ENCODE measurements at places on chromosomes 12 and 14.

DNA sequence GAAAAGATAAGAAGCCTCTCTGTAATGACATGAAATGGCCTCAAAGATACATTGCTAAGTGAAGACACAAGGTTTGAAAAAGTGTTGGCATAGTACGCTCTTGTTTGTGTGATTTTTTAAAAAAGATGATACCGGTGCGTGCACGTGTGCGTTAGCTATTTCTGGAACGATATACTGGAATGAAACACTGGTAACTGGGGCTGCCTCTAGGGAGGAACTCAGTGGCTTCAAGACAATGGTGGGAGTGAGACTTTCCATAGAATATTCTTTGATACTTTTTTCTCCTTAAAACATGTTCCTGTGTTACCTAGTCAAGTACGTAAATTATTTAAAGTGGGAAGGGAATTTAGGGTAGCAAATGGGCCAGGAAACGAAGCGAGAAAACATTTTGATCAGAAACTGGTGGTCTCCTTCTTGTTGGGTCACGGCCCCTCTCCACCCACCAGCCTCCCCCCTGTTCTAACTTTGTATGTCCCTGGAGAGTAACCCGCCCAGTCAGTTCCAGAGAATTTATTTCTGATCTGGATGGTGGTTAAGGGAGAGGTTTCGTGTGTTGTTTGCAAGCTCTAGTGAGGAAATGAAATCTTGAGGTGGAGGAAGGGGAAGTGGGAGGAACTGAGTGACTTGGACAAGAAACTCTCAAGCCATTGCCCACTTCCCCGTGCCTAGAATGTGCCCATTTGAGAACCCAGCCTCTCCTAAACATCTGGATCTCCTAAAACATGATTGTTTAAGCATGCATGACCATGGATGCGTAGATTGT is 6.6 kb downstream of the FGF6 start:
- DNase-seq = no peak

DNA sequence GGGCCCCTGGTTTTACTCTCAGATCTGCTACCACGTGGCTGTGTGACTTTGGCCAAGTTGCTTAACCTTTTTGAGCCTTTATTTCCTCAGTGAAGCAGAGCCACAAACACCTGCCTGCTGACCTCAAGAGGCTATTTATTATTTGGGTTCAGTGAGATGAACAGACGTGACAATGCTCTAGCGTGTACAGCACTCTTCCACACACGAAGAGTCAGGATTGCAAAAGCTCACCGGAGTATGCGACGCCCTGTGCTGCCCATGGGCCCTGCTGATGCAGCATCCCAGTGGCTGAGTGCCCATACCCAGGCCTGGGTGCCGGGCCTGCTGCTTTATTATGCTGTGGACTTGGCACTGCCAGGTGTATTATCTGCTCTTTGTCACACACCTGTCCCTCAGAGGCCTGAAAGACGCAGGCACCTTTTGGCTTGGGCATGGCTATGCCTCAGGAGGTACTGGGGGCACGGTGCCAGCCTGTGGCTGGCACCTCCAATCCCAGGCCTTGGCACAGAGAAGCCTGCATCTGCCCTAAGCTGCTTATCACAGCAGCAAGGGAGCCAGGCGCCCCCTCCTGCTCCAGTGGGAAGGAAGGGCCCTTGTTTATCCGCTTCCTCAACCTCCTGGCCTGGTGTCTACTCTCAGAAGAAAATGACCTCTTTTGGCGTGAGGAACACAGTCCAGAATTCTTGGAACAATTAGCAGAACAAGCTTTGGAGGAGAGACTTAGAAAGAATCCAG is 22.3 kb upstream of the TC2N start:
- DNase-seq = no peak

DNA sequence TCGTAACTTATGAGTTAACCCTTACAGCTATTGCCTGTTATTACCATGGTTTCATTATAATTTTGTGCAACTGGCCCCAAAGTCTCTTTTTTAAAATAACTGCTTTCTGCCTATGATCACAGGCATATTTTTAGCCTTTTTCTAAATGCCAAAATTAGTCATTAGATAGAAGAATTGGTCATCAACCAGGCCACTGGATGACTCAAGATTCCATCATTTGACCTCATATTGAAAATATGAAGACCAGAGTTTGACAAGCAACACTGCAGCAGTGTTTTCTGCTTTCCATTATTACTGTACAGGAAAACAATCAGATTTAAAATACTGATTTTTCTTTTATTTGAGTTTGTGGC is 54.7 kb upstream of the OTOGL start:
- DNase-seq = peak; percentile 82

GRCh38 chr14:77206261-77206824 is 24.7 kb downstream of the TMEM63C start:
- no peak for DNase-seq

DNA sequence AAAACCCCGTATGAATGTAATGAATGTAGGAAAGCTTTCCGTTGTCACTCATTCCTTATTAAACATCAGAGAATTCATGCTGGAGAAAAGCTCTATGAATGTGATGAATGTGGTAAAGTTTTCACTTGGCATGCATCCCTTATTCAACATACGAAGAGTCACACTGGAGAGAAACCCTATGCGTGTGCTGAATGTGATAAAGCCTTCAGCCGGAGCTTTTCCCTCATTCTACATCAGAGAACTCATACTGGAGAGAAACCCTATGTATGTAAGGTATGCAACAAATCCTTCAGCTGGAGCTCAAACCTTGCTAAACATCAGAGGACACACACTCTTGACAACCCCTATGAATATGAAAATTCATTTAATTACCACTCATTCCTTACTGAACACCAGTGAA is 23.8 kb downstream of the ZNF891 start:
- peak; percentile 24 for DNase-seq

DNA sequence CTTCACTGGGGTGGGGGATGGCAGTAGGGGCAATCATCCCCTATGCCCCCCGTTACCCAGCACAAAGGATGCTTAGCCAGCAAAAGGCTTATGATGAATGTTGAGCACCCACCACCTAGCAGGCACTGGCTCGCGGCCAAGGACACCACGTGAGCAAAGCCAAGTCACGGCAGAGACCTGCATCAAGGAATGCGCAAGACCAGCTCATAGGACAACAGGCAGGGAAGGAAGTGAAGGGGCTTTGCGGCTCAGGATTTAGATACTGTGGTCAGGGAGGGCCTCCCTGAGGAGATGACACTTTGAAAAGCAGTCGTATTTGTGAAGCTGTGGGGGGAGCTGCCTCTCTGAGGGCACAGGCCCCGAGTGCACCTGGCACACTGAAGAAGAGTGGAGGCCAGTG is 32.8 kb downstream of the SH2B3 start:
- peak; percentile 67 for DNase-seq

DNA sequence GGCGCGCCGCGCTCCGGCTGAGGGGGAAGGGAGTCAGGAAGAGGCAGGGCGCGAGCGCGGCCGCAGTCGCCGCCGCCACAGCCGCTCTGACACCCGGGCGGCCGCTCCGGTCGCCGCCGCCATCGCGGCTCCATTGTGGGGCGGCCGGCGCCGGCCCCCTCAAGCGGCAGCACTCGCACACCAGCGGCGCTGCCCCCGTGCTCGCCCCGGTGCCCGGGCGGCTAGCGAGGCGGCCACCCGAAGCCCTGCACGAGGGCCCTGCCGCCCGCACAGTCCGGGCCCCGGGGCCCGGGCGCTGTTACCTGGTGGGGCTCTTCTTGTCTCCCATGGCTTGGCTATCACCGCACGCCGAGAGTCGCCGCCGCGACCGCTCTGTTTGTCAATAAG is 202 bp downstream of the YAF2 start:
- DNase-seq = no peak

- no peak for DNase-seq
These were observed 99.9 kb downstream of the KICS2 start for GRCh38 chr12:64122154-64122553.

DNA sequence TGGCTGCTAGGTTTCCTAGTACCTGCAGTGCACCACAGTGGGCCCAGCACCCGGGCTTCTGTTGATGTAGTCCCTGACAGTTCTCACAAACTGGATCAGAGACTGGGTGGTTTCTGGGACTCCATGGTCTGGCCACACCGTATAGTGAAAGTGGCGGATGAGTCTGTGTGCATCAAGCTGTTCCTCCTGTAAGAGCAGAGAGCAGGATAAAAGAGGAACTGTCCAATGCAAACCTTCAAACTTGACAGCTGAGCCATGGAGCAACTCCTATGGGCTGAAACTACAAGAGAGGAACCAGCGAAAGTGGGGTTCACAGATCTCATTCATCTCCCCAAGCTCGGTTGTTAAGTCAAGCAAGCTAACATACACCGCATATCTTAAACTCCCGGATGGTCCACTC is 102.8 kb downstream of the PTPRB start:
- no peak for DNase-seq

GRCh38 chr12:84134797-84135366 is 777.7 kb downstream of the SLC6A15 start:
- DNase-seq = peak; percentile 38

GRCh38 chr12:98456041-98456440 is 59.3 kb upstream of the TMPO start:
- no peak for DNase-seq

DNA sequence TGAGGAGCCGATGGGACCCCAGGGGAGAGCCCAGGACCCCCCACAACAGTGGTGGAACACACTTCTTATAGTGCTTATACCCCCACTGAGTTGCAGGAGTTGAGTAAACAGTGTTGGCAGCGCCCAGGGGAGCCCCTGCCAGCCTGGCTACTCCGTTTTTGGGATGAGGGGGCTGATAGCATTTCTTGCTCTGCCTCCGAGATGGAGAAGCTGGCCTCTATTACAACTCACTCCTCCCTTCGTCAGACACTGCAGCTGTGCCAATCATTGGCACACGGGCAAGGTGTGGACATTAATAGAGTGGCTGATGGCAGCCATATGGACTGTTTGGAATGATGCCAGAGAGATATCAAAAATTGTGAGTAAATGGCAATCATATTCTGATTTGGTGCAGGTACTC is 94.9 kb upstream of the TMPO start:
- DNase-seq = no peak

DNA sequence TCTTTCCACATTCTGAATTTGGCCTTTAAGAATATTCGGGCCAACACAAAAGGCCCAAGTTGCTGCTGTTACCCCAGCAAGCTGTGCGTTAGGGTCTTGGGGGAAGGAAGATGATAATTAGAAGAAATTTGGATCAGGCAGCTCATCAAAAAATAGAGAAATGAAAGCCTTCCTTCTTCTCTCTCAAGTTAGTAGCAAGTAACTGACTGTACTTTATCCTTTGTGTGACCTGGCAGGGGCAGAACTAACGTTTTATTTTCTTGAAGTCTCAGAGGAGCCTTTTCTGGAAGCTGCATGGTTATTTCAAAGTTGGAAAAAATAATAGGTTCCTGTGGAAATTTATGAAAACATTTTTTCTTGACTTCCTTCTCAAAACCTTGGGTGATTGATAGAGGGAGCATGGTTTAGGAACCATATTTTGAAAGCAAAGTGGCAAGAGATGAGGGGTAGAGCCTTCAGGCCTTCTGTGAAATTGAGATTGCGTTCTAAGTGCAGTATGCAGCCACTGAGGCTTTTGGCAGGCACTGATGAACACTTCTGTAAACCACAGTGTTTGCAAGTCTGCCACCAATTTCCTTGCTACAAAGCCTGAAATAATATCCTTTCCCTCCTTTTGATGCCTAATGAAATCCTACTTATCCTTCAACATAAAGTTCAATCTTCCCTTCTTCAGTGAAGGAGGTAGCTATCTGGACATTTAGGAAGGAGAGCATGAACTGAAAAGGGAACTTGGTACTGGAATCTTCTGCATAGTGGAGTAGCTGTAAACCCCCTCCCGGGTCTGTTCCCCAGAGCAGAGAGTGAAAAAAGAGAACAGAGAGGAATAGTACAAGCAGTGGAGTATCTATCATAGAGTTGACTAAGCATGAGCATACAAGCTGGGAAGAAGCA is 123.2 kb downstream of the FGD4 start:
- DNase-seq = no peak

DNA sequence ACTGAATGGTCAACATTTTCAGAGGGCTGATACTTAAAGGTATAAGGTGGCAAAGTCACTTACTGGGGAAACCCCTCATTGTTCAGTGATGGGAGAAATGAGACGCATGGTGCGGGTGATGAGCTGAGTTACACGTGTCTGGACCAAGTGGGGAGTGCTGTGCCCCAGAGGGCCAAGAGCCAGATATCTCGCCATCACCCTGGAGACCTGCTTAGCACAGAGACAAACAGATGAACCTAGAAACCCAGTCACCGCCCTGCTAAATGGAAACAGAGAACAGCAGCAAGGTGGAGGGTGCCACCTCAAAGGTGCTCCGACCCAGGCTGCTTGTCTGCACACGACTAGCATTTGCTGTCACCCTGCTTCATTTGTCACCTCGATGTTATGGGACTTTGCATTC is 92.4 kb downstream of the RBM19 start:
- no peak for DNase-seq

- DNase-seq = no peak
These were observed 6.5 kb downstream of the JDP2 start for GRCh38 chr14:75434138-75434889.

DNA sequence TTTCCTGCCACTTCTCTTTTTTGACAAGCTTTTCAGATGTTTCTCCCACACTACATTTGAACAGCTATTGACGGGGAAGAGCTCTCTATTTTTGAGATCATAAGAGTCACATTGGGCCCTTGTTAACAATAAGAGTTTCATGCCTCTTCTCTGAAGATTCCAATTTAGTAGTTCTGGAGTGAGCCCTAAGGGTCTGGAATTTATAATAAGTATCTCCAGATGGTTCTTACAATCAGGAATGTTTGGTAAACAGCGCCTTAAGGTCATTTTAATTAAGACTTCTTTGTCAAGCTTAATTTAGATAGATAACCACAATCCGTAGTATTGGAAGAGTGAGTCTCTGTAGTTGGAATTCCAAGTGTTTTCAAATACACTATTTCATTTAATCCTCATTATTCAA is 60.6 kb upstream of the HECTD1 start:
- no peak for DNase-seq

GRCh38 chr14:104245723-104246122 is 107.3 kb downstream of the KIF26A start:
- DNase-seq = no peak

GRCh38 chr14:54291491-54292191 is 105.2 kb upstream of the CDKN3 start:
- DNase-seq = peak; percentile 17

DNA sequence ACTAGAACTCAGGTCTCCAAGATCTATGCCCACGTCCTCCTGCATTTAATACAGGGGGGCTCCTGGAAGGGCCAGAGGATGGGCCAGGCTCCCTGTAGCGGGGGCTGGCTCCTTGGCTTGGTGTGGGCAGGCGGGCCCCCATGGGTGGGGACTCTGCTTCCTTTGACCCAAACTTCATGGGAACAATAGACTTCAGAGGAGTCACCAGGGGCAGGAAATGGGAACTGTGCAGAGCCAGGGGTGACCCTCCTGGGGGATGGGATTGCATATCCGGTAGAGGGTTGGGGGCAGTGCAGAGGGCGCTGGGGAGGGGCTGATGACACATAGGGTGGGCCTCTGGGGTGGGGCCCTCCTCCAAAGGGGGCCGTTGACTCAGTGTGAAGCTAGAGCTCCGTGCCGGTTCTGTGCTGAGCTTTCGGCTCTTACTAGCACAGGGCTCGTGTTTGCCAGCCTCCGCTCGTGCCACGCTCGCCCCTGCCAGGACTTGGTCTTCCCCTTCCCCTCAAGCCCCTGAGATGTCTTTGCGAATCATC is 4.6 kb downstream of the TEAD4 start:
- DNase-seq = peak; percentile 18

Data from choroid plexus epithelial cell (primary cell).